Left ventricle myocardium inferior (tissue), 1 donor: ENCODE measurements at places on chromosomes 5 and 9.

- H3K27me3 ChIP-seq = no peaks in the 10 kb centered on the region
- no peak overlapping the region for H3K27ac ChIP-seq
- no peaks in the 10 kb centered on the region for H3K4me1 ChIP-seq
- no peaks in the 10 kb centered on the region for H3K36me3 ChIP-seq
- no peak for DNase-seq
Measured at GRCh38 chr9:75039009-75039408, 10.9 kb upstream of the CARNMT1 start.

GRCh38 chr9:79360387-79361347, 211.1 kb upstream of the TLE4 start:
- no peak for DNase-seq
- no peaks in the 10 kb centered on the region for H3K4me1 ChIP-seq
- no peak overlapping the region for H3K27ac ChIP-seq
- H3K4me3 ChIP-seq = no peak overlapping the region
- H3K27me3 ChIP-seq = peaks cover 4% of the 10 kb centered on the region

- peaks cover 22% of the 10 kb centered on the region for H3K36me3 ChIP-seq
- H3K4me1 ChIP-seq = peaks cover under 1% of the 10 kb centered on the region
- no peak overlapping the region for H3K4me3 ChIP-seq
- H3K27me3 ChIP-seq = no peaks in the 10 kb centered on the region
- H3K27ac ChIP-seq = no peak overlapping the region
- no peak for DNase-seq
Measured at GRCh38 chr5:131466171-131466766, 168.8 kb downstream of the RAPGEF6 start.

- DNase-seq = no peak
- H3K27me3 ChIP-seq = peaks cover 4% of the 10 kb centered on the region
- peak overlapping the region; percentile 58 for H3K27ac ChIP-seq
Measured at GRCh38 chr5:137487600-137487999, 11.5 kb downstream of the SPOCK1 start.

DNA sequence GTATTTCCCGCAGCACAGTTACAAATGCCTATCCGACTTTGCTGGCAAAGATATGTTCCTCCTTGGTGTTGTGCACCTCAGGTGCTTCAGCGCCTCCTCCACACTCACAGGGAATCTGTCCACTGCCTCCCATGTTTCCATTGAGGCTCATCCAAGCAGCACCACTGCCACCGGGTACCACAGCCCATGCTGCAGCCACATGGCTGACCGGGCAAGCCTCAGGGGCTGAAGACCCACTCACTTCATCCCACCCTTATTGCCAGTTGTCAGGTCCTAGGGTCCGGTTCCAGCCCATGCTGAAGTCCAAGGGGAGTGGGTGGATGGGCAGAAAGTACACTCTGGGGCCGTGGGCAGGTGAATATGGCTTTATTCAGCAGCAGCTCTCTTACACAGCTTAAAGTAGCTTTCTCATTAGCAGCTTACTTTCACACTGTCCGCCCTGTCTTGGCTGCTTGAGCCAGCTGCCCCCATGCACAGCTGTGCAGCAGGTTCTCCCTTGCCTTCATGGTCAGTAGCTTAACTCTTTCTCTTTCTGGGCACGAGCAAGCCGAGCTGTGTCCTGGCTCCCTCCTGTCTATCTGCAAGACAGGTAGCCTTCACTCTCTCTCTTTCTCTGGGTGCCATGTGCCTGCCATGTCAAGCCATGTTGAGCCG, 1052.3 kb downstream of the PTPRD start:
- H3K27ac ChIP-seq = no peak overlapping the region
- no peak overlapping the region for H3K4me3 ChIP-seq
- no peaks in the 10 kb centered on the region for H3K27me3 ChIP-seq
- H3K4me1 ChIP-seq = no peaks in the 10 kb centered on the region

DNA sequence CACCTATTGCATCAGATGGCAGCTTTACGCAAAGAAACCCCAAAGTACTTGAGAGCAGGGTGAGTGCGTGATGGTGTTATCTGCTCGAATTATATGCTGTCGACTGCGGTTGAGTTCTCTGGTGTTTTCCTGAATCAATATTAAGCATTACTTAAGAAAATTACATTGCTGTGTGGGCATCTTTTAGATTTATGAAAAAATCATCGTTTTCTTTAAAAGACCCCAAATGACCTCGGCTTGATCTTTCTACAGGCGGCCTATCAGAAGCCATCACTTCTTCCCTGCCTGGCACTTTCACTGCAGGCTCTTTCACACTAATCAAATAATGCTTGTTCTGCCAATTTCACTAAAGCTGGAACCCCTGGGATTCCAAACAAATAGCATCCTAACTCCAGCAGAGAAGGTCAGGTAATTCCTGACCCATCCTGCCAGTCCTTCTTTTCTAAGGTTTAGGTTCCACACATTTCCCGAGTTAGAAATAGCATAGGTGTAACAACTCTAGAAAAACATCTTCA, 1.7 kb downstream of the UBE2QL1 start:
- H3K27ac ChIP-seq = peak overlapping the region; percentile 93
- H3K4me1 ChIP-seq = peaks cover 35% of the 10 kb centered on the region
- no peak for DNase-seq
- peak overlapping the region; percentile 71 for H3K4me3 ChIP-seq
- H3K27me3 ChIP-seq = peaks cover 60% of the 10 kb centered on the region
